Midbrain (tissue), 1 donor: ENCODE measurements at places on chromosomes 6 and 20.
A peak's percentile ranks its signal among the peaks of the same experiment; 100 is the strongest.

DNA sequence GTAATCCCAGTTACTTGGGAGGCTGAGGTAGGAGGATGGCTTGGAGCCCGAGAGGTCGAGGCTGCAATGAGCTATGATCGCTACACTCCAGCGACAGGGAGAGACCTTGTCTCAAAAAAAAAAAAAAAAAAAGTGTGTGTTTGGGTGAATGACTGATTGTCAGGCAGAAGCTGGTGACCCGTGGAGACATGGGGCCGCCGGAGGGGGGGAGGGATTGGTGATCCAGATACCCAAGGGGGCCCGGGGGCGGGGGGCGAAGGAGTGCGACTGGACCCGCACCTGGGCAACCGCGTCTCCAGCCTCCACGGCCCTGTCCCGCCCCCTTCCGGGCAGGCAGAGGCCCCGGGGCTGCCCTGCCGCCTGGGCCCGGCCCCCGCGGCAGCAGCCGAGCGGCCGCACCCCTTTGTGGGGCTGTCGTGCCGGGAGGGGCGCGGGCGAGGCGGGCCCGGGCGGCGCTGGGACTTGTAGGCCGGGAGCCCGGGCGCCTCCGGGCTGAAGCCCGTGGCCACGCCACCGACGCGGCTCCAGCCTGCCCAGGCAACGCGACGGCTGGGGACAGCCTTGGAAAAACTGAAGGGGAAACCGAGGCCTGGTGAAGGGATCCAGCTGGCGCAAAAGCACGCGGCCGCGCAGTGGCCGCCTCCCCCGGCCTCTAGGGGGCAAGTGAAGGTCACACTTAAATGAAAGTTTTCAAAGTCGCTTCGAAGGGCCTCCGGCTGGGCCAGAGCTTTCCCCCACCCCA, 2.1 kb upstream of the RBM38 start:
- DNase-seq: peak; percentile 61

DNA sequence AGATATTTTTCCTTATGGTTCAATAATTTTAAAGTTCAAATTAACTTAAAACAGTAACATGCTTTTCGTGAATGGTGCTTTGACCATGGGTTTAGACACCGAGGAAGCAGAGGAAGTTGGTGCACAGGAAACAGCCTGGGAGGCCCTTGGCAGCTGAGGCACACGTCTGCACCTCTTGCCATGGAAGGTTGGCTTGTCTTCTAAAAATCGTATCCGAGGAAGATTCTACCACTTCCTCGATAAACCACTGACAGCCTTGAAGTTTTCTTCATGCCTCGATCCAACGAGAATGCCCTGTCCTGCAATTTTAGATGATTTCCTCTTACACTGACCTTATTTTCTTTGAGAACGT, 12.2 kb downstream of the DLL1 start:
- no peak for DNase-seq

DNA sequence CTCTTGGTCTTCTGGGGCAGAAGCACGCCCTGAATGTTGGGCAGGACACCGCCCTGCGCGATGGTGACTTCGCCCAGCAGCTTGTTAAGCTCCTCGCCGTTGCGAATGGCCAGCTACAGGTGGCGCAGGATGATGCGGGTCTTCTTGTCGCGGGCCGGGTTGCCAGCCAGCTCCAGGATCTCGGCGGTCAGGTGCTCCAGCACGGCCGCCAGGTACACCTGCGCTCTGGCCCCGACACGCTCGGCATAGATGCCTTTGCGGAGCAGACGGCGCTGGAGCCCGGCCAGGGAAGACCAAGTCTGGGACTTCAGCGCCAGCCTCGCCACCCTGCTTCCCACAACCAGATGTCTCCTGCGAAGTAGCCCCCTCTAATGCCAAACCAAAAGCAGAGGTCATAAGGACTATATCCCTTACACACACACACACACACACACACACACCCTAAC, 8.0 kb upstream of the SLC17A3 start:
- no peak for DNase-seq

DNA sequence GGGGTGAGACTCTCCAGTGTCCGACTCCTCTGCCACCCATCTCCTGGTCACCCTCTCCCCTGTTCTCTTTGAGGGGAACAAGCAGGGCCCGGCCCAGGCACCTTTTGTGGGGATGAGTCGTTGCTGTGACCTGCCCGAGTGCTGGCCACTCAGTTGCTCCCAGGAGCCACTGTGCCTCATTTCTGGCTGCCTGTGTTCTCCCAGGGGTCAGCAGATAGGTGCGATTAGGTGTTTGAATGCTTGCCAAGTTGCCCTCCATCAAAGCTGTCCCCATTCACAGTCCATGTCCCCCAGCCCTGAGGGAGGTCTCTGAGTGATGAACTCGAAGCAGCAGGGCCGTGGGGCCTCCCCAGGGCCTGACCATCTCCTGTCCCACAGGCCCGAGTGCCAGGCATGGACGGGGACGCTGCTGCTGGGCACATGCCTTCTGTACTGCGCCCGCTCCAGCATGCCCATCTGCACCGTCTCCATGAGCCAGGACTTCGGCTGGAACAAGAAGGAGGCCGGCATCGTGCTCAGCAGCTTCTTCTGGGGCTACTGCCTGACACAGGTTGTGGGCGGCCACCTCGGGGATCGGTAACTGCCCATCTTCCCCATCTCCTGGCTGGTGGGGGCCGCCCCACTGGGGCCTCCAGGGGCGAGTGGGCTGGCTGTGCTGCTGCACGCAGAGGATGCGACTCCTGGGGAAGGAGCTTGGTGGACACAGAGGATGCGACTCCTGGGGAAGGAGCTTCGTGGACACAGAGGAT, 4.1 kb downstream of the SLC17A9 start:
- no peak for DNase-seq

DNA sequence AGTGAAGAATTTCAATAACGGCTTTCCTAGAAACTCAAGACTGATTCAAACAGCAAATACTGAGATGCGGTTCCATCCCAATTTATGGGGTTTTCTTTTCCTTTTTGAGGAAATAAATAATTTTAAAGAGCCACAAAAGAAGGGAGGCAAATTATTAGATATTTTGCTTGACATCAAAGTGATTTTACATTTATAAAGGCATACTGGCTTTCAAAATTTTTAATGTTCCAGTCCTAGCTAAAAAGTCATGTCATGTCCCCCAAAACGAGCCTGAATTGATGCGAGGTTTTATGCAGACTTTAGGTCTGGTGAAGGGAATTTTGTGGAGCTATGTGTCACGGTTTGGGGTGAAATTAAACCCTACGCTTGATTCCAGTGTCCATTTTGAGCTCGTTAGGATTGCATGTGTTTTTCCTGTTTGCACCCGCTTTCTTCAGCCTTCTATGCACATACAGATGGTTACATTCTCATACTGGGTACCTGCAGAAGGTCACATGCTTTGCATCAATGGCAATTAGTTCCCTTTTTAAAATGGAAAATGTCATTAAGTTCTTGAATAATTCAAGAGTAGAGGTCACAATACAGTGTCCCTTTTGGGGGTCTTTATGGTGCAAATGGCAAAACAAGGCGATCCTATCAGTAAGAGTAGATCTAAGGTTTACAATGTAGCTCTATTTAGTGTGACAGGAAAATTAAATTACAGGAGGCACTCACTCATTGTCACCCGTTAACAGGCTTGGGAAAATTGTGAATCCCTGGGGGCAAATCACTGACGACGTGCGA, 17.3 kb downstream of the FOXA2 start:
- DNase-seq: no peak

GRCh38 chr20:57658447-57658832, 38.2 kb upstream of the ZBP1 start:
- DNase-seq: no peak

GRCh38 chr6:146901940-146902816, 302.0 kb upstream of the STXBP5 start:
- DNase-seq: no peak

DNA sequence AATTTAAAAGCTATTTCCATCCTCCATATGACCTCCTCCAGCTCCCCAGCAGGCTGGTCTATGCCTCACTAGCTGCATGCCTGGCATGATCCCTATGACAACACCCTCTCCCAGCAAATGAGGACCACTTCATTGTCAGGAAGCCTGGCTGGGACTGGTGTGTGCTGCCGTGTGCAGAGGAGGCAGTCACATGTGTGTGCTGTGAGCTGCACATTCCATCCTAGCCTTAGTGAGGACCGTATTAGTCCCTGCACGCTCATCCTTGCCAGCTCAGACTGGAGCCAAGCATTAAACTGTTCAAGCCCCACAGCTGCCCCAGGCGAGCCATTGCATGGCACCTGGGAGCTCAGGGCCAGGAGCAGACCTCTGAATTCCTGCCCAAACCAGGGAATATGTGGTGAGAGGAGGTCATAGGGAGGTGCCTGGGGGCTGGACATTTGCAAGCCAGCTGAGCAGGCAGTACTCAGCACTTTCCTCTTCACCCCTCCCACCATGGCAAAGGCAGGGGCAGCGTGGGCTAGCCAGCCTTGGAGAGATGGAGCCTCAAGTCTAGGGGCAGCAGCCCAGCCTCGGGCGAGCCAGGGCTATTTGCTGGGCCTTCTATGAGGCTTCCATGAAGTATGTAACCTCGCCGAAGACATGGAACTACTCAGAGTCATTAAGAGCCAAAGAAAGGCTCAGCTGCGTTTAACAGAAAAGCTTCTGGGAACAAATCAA, 8.7 kb upstream of the CCN5 start:
- DNase-seq: no peak

DNA sequence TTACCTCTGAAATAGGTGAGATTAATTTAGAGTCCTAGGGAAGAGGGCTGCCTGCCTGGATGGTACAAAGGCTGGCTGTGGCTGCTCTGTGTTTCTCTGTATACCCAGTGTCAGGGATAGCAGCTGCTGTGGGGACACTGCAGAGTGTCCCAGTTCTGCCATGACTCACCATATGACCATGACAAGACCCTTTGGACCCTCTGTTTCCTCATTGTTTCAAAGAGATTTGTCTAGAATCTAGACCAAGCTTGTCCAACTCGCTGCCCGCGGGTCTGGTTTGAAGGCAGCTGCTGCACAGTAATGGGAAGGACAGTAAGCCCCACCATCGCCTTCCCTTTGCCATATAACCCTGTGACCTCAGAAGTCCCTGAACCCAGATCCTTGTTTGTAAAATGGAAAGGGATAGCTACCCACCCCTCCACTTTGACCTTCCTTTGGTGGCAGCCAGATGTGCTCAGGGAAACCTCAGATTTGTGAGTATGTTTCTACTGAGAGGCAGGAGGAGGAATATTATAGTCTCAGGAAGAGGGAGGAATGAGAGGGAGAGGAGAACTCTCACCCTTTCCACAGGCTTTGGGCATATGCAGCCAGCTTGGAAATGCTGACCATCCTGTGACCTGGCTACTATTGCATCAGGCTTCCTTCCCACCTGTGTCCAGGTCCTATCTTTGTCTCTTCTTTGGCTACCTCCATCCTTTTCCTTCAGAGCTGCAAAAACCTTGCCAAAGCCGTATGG, 14.0 kb downstream of the PLCG1 start:
- no peak for DNase-seq
